ENCODE measurements at places on chromosomes 7 and 10.

DNA sequence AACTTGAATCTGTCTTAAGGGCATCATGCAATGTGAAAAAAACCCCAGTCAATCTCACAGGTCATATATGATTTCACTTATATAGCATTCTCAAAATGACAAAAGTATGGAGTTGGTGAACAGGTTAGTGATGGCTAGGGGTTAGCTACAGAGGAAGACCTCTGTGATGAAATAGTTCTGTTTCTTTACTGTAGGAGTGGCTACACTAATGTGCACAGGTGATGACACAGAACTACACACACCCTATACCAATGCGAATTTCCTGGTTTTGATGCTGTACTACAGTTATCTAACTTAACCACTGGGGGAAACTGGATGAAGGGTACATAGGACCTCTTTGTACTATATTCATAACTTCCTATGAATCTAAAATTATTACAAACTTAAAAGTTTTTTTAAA is 541.8 kb downstream of the PARD3 start:
- no peaks in the 10 kb centered on the region for H3K4me1 ChIP-seq
- no peaks in the 10 kb centered on the region for H3K36me3 ChIP-seq
- H3K4me3 ChIP-seq, result no peak overlapping the region
- H3K27me3 ChIP-seq, result no peaks in the 10 kb centered on the region

- DNase-seq, result no peak
- H3K27ac ChIP-seq, result no peak overlapping the region
- no peaks in the 10 kb centered on the region for H3K36me3 ChIP-seq
- H3K4me3 ChIP-seq, result no peak overlapping the region
- H3K4me1 ChIP-seq, result no peaks in the 10 kb centered on the region
- H3K27me3 ChIP-seq, result no peaks in the 10 kb centered on the region
Measured at GRCh38 chr7:157037635-157038034, 27.2 kb upstream of the MNX1 start.

- H3K36me3 ChIP-seq, result no peaks in the 10 kb centered on the region
- H3K27me3 ChIP-seq, result no peaks in the 10 kb centered on the region
- H3K4me1 ChIP-seq, result no peaks in the 10 kb centered on the region
- DNase-seq, result peak; percentile 50
- no peak overlapping the region for H3K4me3 ChIP-seq
Measured at GRCh38 chr10:104577861-104578521, 63.1 kb upstream of the SORCS3 start.

DNA sequence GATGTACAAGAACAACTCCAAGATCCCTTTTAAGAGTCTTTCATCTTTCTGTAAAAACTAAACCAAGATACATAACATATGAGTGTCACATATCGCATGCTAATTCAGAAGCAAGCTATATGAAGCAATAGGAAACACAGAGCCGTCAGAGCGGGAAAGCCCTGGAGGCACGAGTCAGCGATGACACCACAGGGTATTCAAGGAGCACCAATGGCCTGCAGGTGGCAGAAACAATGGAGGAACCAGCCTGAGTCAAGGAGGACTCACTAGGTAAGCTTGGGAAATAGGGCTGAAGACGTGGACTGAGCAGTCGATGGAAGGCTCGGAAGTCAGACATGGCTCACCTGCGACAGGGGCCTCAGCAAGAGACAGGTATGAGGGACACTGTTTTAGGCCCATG is 214.4 kb downstream of the FAM107B start:
- no peak overlapping the region for H3K27ac ChIP-seq
- H3K27me3 ChIP-seq, result no peaks in the 10 kb centered on the region
- H3K36me3 ChIP-seq, result no peaks in the 10 kb centered on the region
- no peaks in the 10 kb centered on the region for H3K4me1 ChIP-seq
- H3K4me3 ChIP-seq, result no peak overlapping the region
- no peak for DNase-seq

DNA sequence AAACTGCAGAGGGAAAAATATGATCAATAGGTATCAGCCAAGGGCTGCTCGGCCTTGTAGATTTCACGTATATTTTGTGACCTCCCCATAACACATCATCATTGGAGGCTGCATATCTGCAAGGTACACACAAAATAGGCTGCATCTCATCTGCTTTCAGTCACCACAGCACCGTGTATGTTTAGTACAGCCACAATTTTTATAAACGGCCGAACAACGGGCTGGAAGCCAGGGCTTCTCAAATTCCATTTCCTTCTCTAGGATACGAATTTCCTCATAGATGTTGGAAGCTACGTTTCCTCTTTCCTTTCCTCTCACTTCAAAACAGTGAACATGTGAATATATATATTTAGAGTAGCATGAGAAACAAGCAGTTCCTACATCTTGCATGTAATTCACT is 20.2 kb upstream of the FOXK1 start:
- no peak overlapping the region for H3K4me3 ChIP-seq
- no peak for DNase-seq
- no peak overlapping the region for H3K27ac ChIP-seq
- H3K4me1 ChIP-seq, result no peaks in the 10 kb centered on the region
- no peaks in the 10 kb centered on the region for H3K27me3 ChIP-seq

DNA sequence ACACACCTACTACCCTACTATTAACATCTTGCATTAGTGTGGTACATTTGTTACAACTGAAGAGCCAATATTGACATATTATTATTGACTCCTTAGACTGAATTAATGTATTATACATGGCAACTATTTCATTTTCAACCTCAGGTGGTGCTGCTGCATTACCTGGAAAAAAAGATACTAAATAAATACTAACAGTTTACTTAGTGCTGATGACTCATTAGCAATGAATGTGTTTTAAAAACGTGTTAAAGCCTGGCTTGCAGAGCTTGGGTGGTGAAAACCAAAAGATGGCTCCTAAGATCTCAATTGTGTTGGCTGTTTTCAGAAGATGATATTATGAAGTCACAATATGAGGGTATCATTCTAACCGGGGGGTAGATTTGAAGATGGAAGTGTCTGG is 34.8 kb downstream of the CFAP43 start:
- H3K4me1 ChIP-seq, result no peaks in the 10 kb centered on the region
- H3K27ac ChIP-seq, result no peak overlapping the region
- H3K4me3 ChIP-seq, result no peak overlapping the region
- H3K36me3 ChIP-seq, result no peaks in the 10 kb centered on the region
